Right renal pelvis (tissue), 4 donors: ENCODE measurements at places on chromosomes 5 and 9.

DNA sequence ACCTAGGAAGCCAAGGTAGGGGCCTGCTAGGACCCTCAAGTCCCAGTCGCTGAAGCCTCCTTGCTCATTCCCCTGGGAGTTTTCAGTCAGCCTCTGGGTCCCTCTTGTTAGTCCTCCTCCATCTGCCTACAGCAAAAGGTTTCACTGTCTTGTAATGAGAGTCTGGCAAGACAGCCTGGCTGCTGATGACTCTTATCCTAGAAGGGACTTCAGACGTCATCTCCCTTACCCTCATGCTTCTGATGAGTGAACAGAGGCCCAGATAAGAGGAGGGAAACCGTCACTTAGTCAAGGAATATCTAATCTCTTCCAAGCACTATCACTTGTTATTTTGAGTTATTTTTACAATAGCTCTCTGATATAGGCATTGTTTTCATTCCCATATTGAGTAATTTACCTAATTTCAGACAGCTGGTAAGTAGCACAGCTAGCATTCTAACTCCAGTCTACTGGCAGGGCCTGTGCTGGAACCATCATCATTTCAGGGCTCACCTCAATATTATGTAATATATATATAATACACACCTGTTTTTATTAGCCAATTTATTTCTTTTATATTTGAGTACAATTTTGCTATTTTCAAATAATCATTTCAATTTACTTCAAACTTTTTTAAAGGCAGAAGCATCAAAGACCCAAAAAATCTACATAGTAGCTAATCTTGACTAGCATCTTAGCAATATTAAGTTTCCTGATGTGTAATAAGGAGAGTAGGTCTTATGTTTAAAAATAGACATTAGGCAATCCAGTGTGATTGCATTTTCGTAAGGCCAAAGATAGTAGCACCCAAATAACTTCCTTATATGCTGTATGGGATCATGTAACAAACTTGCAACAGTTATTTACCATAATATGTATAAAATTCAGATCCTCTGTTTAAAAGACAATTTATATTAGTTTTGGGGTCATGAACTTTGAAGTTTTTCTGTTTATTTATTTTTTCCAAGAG is 7.9 kb downstream of the CMYA5 start:
- DNase-seq: no peak

DNA sequence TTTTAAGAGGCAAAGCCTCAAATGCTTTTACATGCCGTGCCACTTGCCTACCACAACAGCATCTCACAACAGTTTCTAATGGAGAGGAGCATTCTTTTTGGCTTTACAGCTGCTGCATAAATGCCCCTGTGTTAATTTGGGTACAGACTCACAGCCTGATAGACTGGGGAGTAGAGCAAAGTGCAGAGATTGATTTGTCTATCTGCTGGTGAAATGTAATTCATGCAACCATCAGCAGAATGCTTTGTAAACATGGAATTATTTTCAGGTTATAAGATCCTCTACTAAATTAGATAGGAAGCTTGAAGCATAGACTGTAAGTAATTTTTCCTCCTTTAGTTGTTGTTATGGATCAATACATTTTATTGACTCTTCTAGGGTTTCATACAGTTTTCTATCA is 170.3 kb downstream of the CD180 start:
- no peak for DNase-seq

GRCh38 chr5:76180814-76181805 is 97.9 kb downstream of the SV2C start:
- DNase-seq: no peak

- no peak for DNase-seq
These were observed 58.1 kb downstream of the STARD4 start for GRCh38 chr5:111454198-111454622.

- no peak for DNase-seq
These were observed 154.5 kb downstream of the NR3C1 start for GRCh38 chr5:143248822-143249579.

- no peak for DNase-seq
These were observed 143.2 kb downstream of the RMI1 start for GRCh38 chr9:84123648-84124406.

DNA sequence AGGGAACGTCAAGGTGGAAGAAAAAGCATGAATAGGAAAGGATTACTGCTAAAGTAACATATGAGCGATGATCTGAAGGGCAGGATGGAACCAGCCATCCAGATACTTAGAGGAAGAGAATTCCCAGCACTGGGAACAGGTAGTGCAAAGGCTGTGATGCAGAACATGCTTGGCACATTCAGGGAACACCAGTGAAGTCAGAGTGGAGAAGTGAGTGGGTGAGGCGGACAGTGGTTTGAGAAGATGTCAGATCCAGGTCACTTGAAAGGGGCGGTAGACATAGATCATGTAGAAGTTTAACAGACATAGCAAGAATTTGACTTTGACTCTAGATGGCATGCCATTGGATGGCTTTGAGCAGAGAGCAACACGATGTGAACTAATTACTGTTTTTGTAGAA is 374.2 kb downstream of the PDE4D start:
- no peak for DNase-seq

DNA sequence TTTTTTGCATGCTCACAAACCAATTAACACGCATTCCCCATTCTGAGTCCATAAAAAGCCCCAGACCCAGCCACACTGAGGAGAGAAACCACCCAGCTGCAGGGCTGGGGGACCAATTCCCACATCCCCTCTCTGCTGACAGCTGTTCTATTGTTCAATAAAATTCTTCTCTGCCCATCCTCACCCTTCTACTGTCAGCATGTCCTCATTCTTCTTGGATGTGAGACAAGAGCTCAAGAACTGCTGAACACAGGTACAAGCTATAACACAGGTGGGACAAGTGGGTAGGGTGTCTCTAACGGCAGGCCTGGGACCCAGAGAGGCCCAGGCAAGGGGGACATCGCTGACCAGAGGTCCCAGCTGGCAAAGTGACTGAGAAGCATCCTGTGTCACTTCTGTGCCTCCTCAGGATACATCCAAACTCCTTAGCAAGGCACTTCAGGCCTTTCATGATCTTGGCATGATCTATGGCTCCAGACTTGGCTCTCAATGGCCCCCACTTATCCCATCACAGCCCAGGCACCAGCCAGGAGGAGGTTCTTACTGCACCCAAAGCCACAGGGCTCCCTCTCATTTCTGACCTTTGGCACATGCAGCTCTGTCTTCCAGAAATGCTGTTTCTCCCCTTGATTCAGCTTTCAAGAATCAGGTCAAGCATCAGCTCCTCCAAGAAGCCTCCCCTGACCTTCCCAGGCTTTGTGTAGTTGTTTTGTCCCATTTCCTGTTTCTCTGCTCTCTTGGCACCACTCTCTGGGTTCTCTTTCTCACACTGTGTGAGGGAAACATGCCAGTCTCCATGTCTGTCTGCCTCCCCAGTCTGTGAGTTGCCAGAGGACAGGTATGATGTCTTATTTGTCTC is 7.3 kb upstream of the ALDH1B1 start:
- no peak for DNase-seq

DNA sequence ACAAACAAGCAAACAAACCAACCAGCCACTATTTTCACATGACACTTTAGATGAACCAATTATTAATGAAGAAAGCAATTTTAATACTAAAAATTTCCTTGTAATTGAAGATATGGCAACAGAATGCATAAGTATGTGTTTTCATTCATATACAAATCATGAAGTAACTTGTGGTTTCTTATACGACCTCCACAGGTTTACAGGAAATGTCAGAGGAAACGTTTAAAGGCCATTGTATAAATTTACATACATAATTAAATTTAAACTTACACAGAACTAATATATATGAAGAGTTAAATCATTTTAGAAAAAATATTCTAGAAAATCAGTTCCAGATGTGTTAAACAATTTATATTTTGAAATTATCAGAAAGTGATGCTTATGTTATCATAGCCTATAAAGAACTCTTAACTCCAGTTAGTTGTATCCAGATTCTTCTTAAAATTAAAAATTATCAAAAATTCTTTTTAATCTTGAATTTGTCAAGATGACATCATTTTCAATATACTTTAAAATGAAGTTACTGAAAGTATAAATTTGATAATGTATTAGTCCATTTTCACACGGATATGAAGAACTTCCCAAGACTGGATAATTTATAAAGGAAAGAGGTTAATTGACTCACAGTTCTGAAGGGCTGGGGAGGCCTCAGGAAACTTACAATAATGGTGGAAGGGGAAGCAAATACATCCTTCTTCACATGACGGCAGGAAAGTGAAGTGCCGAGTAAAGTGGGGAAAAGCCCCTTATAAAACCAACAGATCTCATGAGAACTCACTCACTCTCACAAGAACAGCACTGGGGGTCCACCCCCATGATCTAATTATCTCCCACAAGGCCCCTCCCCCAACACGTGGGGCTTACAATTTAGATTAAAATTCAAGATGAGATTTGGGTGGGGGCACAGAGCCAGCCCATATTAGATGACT is 192.0 kb downstream of the PIK3R1 start:
- no peak for DNase-seq

- no peak for DNase-seq
These were observed 28.1 kb upstream of the PIK3R1 start for GRCh38 chr5:68187268-68188055.

DNA sequence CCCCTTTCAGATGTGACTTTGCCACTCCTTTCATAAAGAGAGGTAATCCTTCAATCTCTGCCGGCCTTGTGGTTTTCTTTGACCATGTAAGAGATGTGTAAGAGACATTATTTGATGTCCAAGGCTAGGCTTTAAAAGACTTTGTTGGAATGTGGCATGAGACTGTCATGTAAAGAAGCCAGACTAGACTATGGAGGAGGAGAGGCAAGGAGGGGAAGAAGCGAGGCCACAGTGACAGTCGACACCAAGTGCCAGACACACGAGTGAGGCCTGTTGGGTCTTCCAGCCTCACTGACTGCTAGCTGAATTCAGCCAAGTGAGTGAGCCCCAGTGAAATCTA is 1013.3 kb downstream of the MAT2B start:
- no peak for DNase-seq
